ENCODE measurements at places on chromosomes 1 and 21.

GRCh38 chr21:14541841-14542490 lies 4.1 kb downstream of the SAMSN1 start:
- no peak for DNase-seq

DNA sequence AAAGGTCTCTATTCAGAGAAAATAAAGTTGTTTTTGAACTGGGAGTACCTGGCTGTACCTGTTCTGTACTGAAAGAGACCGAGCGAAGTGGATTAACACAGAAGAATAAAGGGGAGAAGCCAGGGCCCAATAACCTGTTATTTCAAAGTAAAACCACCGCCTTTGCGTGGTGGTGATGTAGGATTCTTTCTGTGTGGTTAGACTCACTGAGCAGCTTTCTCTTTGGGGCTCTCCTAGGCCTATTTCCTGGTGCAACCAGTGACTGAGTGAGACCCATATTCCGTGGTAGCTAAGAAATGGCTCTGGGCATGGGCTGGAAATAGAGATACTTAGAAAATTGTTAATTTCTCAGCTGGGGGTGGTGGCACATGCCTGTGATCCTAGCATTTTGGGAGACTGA lies 99.9 kb downstream of the XCL2 start:
- no peak for DNase-seq

- DNase-seq = no peak
Observed at GRCh38 chr1:17056551-17056950, 2.7 kb upstream of the SDHB start.

DNA sequence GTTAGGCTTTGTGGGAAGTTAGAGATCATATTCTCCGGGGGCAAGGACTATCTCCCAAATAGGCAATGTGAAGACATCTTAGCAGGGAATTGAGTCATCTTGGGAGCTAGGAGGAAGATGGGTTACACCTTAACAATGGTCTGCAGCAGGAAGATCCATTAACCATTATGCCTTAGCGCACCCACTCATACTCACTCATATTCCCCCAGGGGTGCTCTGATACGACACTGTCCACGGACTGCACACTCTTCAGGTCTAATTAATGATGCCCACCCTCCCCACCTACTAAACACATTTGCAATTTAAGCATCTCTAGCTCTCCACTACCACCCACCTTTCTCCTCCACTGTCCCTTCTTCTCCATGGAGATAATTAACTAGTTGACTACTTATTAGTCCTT lies 857 bp upstream of the AK5 start:
- DNase-seq = no peak

DNA sequence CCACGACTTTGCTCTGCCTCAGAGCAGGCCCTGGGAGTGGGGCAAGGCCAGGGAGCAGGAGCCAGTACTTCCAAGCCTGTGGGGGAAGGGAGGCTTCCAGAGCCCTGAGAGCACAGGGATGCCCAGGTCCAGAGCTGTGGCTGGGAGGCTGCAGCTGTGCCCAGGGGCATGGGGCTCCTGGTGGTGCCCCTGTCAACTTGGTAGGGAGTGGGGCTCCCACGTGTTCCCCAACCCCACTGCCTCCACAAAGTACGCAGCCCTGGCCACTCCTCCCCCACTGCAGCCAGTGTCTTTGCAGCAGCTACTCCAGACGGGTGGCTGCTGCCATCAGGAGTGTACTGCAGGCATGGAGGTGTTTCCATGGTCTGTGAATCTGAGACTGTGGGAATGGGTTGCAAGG lies 294.1 kb upstream of the SNX7 start:
- DNase-seq = no peak

DNA sequence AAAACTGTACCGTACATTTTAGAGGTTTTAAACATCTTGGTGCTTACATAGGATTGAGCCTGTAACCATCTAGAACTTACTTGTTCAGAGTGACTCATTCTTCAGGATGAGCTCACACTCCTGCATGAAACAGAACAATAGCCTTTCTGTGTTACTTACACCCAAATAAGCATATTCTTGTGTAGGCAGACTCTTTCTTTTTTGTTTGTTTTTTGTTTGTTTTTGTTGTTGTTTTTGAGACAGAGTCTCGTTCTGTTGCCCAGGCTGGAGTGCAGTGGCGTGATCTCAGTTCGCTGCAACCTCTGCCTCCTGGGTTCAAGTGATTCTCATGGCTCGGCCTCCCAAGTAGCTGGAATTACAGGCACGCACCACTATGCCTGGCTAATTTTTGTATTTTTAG lies 3.8 kb upstream of the CA6 start:
- DNase-seq = no peak

DNA sequence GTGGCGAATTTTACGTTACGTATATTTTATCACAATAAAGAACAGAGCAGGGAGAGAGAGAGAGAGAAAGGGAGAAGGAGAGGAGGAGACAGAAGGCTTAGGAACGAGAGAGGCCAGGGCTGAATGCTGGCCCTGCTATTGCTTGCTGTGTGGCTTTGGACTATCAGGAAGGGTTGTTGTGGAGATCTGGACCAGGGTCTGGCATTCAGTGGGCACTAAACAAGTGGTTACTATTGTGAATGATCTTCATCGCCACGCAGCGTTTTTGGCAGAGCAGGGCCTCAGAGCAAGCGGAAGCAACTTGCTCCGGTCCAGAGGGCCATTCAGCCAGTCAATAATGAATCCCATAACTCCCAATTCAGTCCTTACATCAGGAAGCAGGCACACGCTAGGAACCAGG lies 26.4 kb downstream of the PIK3C2B start:
- DNase-seq = no peak

DNA sequence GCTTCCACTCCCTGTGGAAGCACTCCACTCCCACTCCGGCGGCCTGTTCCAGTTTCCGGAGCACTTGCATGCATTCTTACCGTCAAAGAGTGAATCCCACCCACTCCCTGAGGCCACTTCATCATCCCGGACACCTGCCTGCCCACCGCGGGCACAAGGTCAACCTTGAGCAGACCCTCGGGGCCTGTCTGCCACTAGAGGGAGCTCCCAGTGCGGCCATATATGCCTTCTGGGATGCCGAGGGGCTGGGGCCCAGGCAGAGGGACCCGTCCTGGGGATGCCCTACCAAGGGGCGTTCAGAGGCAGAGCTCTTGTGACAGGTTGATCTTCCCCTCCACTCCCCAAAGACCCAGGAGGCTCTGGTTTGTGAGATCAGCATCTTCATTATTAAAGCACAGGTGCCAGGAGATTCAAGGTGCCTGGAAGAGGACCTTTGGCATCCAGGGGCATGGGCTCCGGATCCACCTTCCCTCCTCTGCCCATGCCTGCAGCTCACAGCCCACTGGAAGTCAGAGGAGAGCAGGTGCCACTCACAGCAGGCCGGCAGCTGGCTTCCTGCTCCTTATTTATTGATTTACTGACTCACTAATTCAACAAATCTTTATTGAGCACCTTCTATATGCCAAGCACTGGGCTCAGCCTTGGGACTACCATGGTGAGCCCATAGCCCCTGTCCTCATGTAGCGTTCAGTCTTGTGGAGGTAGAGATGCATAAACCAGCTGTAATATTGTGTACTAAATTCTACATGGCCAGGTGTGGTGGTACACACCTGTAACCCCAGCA lies 47.3 kb downstream of the UBIAD1 start:
- no peak for DNase-seq

DNA sequence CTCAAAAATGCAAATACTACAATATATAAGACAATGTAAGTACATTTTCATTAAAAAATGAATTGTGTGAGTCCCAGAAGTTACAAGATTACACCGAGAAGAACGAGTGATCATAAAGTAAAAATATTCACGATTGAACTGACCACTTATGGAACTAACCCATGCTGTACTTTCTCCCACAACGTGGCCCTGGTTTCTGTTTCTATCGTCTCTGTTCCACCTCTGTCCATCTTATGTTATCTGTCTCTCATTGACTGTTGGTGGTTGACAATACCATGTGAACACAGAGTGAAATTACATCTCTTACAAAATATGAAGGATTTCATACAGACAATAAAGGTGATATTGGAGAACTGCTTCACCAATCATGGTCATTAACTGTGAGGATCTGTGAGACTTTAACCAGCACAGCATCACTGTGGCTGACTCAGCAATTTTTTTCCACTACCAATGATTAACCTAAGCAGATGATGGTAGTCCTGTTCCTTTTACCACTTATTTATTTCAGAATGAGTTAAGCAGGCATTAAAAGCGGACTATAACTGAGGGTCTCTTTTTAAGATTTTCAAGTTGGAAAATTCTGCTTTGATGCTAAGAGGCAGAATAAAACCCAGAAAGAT lies 165.1 kb downstream of the TGFB2 start:
- no peak for DNase-seq

DNA sequence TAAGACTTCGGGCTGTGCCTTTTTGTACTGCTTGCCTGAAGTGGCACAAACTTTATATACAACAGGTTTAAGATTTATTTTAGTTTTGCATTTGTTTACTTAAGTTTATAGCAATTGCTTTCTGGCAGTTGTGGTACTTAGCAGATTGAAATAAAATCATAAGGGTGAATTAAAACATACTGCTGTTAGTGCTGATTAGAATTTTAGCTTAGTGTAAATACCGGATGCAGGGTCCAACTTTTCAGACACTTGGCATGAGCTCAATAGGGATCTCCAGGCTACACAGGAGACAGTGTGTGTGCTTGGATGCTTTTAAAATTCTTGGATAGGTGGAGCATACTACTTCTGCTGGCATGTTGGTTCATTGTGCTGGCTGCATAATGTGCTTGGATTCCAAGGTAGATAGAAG lies 159.6 kb downstream of the NFIA start:
- DNase-seq = peak; percentile 85

- DNase-seq = no peak
Observed at GRCh38 chr1:216815260-216816131, 92.3 kb upstream of the ESRRG start.

DNA sequence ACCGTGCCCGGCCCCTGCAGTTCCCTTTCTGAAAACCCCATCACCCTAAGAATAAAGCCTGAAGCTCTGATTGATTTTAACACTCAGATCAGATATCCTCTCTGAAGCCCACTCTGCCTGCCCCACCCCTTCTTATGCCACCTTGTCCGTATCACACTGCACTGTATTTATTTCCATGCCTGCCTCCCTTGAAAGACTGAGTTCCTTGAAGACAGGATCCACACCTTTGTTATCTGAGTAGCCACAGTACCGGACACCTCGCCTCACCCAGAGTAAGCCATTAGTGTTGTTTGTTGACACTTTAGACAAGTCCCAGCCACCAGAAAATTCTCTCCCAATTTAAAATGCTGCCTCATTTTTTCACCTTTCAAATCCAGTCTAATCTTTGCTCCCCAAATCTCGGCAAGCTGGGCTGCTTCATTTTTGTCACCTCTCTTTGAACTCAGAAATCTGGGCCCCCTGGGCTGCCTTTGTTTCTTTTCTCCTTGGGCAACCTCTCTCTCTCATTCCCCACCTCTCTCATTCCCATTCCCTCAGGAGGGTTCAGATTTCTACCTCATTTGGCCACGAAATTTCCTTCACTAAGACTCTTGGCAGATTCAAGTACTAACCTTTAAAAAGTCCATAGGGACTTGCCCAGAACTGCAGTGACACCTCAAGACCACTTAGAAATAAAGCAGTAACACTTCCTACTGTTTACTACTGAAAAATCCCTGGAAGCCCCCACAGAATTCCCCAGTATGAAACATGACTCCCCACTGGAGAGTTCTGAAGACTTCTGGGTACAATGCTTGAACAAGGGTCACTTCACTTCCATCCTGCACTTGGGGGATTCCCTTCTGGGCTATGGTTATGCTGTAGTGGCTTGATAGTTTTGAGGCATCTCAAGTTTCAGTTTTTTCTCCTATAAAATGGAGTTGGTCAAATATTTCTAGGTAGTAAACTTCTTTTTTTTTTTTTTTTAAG lies 8.7 kb upstream of the PPP1R15B start:
- DNase-seq = peak; percentile 83

- DNase-seq = no peak
Observed at GRCh38 chr21:43865540-43866259, 677 bp downstream of the AGPAT3 start.

DNA sequence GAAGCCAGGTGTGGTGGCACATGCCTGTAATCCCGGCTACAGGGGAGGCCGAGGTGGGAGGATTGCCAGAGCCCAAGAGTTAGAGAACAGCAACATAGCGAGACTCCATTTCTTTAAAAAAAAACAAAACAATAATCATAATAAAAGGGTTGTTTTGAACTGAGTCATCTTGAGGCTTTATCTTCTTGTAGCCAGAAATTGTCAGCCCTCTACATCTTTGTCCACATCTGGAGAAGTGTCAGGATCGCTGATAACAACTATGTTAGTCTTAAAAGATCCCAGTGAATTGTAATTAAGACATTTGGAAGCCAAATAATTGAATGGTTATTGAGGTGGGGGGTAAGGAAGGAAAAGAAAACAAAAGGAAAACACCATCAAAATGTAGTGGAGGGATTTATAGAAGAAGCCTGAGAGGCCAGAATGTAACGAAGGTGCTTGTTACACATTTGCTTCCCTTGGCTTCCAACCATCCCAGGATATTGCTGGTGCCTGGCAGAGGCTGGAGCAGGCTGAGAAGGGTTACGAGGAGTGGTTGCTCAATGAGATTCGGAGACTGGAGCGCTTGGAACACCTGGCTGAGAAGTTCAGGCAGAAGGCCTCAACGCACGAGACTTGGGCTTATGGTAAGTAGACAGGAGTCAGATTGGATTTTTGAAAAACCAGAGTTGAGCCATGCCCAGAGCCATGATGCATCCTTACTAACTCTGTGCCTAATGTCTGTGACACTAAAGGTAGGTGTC lies 52.5 kb upstream of the MTR start:
- no peak for DNase-seq

- DNase-seq = no peak
Observed at GRCh38 chr1:61270761-61271411, 188.5 kb downstream of the NFIA start.

- no peak for DNase-seq
Observed at GRCh38 chr1:32904797-32905196, 3.6 kb upstream of the TMEM54 start.

GRCh38 chr1:50665413-50665812 lies 242.2 kb upstream of the DMRTA2 start:
- no peak for DNase-seq

DNA sequence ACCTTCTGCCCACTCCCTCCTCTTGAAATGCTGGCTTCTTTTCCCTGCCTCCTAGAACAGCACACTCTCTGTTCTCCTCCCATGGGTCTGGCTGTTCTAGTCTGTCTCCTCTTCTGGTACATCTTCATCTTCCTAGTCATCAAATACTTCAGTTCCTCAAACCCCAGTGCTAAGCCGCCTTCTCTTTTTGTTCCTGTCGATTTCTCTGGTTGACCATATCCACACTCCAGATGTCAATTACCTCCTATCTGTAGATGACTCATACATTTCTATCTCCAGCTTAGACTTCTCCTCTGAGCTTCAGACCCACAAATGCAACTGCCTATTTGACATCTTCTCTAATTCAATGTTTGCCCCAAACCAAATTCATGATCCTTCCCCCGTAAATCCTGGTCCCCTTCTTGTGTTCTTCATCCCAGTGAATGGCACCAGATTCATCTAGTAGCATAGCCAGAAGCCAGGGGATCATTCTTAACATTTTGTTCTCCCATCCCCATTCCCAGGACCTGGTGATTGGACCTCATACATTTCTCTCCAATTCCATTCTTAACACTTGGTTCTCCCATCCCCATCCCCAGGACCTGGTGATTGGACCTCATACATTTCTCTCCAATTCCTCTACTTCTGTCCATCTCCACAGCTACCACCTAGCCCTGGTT lies 35.9 kb downstream of the USP24 start:
- no peak for DNase-seq

GRCh38 chr1:9180111-9180819 lies 51.4 kb upstream of the GPR157 start:
- no peak for DNase-seq

Data from DMS79 (cell line).